Fibroblast of the aortic adventitia (primary cell): ENCODE measurements at places on chromosomes 6 and 20. TPM values are rescaled to one million over a fixed set of nuclear protein-coding genes. Genes with fewer than 3 reads are reported as not detected.

Gene CD109
- total RNA-seq, result 39.2 and 170 TPM in 2 replicates

Gene SIRPB2
- total RNA-seq, result not detected in 2 replicates

Gene GPR63
- total RNA-seq, result under 0.01 and 0.27 TPM in 2 replicates

Gene LY6G6F
- total RNA-seq, result not detected in 2 replicates

Gene RSPH3
- 5.2 and 6.4 TPM in 2 replicates for total RNA-seq
